ENCODE measurements at places on chromosomes 13 and 19.

DNA sequence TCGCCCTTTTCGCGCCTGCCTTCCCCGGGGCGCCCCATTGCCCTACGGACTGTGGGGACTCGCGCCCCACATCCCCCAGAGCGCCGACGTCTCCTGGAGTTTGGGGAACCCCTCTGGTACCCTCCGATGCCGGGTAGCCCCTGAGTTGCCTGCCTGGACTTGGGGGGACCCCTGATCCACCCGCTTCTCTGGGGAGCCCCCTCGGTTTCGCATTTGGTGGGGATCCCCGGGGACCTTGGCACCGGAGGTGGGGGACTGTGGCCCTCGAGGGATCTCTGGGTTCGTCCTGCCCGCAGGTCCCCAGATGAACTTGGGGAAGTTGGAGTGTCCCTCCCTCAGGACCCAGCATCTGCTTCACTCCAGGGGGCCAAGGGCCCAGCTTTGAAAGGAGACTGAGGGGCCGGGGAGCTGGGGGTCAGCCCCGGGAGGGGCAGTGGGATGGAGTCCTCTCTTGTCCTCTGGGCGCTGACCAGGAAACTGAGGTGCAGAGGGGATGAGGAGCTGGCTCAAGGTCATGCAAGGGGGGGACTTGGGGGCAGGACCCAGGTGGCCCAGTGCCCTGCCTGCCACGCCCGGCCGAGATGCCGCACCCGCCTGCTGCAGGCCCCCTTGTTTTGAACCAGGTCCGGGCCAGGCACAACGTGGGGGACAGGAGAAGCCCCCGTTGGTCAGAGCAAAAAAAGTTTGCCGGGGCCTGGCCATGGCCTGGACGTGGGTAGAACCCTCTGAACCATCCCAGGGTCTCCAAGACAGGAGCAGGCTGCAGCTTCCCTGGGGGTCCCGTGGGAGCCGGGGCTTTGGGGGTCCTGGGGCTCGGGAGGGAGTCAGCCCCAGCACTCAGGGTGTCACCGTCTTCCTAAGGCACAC lies 1.0 kb downstream of the EFNA2 start:
- DNase-seq, result no peak

GRCh38 chr19:56637976-56638555 lies 4.9 kb upstream of the SMIM17 start:
- no peak for DNase-seq

DNA sequence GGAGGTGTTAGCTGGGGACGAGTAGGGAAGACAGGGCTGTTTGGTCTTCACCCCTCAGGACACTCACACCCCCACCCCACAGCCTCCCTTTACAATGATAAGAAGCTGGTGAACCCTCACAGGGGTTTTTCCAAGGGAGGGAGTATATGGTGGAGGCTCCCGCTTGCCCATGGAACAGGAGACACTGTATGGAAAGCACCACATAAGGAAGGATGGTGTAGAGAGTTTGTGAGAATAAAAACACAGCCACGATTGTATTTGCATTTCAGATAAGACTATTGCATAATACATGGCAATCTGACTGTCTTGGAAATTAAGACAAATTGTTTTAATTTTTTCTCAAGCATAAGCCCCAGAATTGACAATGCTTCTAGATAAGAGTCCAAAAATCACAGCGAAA lies 46.9 kb downstream of the TNFSF13B start:
- no peak for DNase-seq

GRCh38 chr19:14659874-14660489 lies 14.7 kb downstream of the ADGRE3 start:
- no peak for DNase-seq

DNA sequence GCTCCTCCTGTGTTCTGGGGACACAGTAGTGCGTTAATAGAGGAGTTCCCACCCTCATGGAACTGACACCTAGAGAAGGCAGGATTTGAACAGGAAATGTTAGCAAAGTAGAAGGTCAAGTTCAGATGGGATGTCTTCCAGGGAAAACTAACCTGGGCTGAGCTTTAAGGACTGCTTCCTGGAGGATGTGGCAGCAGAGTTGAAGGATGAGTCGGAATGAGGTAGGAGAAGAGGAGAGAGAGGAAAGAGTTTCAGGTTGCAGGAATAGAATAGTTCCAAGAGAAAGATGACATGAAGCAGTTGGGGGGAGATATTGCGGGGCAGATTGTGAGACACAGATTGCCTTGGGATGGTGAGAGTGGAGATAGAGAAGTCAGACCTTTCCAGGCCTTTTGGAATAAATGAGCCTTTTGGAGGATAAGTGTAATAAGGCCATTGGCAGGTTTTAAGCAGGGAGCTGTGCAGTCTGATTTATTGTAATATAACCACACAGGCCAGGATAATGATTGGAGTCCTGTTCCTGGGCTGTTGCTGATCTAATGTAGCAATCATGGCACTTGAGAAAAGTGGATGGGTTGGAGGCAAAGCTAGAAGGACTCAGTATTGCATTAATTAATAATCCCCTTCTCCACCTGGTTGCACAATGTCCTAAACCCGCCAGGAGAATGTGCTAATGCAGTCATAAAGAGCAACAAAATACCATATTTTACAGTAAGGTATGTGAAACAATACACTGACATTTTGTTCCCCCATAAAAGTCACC lies 205.4 kb downstream of the SHISA2 start:
- DNase-seq, result no peak

DNA sequence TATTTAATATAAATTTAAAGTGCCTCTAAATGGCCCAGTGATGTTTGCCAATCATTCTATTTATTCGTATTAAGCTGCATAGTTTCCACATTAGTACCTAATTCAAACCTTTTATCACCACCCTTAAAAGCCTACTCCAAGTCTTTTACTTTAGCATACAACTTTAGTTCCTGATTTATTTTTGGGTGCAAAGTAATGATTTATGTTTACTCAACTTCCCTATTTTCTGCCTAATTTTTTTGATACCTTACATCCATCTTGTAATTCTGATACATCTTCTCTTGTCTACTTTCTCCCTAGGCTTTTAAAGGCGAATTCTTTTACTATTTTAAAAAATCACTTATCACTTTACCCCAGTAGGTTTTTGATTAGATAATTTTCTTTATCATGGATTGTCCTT lies 2651.1 kb upstream of the PCDH20 start:
- DNase-seq, result no peak

DNA sequence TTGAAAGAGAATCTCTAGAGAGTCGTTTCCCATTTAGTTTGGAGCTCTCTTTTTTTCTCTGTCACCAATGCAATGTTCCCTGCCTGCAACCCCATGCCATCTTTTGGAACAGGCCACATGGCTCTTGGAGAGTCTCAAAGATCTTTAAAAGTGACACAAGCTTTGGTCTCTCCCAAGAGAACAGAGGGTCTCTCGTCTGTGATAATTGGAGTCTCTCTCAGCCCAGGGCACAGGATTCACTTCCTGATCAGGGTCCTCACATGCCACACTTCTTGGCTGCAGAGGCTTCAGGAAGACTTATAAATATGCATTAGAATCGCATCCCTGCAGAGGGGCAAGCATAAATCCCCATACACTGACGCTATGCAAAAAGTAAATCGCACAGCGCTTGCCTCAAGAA lies 240.5 kb downstream of the IRS2 start:
- DNase-seq, result no peak

DNA sequence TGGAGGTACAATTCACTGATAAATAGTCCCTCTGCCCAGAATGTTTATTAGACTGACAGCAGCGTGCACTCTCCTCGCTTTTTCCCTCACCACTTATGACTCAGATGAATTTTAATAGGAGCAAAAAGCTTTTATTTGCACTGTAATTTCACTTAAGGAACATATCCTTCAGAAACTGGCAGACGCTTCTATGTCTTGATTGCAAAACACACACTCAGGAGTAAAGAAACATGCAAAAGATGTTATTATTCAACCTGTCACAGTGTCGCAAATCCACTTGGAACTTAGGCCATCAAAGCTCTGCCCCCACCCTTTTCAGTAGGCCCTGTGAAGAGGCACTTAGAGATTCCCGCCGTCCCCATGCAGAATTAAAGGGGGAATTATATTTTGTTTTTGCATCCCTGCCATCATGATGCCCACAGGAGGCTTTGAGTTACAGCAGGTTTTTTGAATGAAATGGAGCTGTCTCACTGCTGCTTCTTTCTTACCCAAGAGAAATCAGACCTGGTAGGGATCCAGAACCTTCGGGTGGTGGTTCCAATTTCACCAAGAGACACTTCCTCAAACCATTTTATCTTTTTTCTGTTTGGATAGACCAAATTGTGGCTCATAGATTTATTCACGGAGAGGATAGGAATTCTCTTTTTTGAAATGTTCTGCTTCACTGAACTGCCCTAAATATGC lies 74.5 kb downstream of the GGACT start:
- no peak for DNase-seq

DNA sequence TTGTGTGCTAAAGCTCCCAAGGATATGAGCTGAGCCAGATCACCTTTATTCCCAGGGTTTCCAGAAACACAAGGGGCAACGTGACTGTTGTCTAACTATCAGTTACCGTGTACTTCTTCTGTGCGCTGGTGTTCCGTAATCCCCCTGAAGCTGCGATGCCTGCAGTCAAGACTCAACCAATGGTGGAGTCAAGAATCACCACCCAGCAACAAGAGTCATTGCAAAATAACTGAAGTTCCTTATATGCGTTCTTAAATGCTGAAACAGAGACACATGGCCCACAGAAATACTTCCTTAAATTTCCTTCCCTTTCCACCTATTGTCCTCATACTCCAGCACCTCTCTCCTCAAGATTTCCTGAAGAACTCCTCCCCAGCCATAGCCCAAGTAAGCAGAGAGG lies 200.2 kb downstream of the KATNAL1 start:
- DNase-seq, result no peak

- DNase-seq, result no peak
These were observed 148.9 kb downstream of the SIPA1L3 start for GRCh38 chr19:38055655-38056521.

- DNase-seq, result no peak
These were observed 651.2 kb upstream of the MIR17HG start for GRCh38 chr13:90696254-90696653.

DNA sequence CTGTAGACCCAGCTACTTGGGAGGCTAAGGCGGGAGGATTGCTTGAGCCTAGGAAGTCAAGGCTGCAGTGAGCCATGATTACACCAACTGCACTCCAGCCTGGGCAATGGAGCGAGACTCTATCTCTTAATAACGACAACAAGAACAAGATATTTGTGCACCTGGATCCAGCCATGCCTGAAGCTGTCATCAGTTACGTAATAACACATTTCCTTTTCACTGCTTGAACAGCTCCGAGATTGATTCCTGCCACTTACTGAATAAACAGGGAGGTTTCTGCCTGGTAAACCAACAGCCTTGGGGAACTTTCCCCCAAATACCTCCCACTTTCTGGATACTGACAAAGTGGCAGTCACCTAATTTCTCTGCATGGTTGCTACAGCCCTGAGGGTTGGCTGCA lies 5.4 kb downstream of the KANK2 start:
- no peak for DNase-seq

DNA sequence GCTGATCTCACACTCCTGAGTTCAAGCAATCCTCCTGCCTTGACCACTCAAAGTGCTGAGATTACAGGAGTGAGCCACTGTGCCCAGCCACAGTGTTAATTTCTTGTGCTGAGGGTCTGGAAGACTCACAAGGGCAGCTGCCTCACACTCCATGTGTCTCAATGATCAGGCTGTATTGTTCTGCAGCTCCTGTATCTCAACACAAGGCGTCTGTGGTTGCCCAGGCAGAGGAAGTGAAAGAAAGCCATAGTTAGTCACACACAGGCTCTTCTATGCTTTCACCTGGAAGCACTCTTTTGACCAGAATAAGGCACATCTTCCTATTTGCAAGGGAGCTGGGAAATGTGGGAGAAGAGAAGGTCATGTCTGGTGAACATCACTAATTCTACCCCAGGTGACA lies 107.3 kb upstream of the ZNF507 start:
- DNase-seq, result no peak

DNA sequence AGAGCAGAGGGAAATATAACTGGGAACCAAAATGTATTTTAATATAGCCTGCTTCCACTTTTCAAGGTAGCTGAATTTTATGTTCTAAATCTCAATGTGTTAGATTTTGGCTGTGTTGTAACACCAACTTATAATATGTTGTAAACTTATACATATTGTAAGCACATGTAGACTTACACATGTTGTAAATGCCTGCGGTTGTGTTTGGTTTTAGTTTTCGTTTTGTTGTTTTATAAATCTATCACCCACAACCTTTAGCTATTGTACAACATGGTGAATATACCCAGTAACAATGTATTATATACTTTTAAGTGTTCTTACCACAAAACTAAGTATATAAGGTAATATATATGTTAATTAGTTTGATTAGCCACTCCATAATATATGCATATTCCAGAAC lies 15.6 kb downstream of the KCTD4 start:
- no peak for DNase-seq

DNA sequence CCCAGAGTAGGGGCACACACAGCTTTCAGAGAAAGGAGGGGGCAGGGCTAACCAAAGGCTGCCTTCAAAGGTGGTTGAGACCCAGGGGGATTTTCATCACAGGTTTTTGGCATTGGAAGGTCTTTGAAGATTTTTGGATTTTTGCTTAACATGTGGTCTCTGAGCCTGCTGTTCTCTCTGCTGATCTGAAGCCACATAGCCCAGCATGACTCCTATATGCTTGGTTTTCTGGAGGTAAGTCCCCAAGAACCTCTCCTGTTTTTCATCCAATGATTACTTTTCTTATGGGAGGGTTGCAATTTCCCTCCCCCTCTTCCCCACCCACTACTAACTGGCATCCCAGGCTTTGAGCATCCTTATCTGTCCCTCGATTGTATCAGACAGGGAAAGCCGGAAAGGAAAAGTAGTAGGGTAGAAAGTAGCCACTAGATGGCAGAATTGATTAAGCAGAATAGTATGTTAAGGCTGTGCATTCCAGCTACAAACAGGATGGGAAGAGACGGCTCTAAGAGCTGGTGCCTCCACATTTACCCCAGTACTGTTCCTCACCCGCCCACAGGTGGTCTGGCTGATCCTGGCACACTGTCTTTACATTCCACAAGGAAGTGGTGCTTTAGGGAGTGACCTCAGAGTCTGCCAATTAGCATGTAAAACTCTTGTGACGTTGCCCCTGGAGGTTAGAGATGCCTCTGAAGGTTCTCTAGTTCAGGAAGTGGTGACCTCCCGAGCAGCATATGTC lies 218.9 kb upstream of the EDNRB start:
- no peak for DNase-seq

All from activated gamma-delta T cell treated with anti-CD3 and anti-CD28 coated beads, Interleukin-2, amount 50 U/mL, for 16 hours (primary cell).